T-helper 17 cell (primary cell): ENCODE measurements at places on chromosomes 6 and 20. TPM values are rescaled to one million over a fixed set of nuclear protein-coding genes. Genes with fewer than 3 reads are reported as not detected.

- DNase-seq: no peak
Measured at GRCh38 chr6:167993169-167993568, 4.3 kb upstream of the KIF25 start.

DNA sequence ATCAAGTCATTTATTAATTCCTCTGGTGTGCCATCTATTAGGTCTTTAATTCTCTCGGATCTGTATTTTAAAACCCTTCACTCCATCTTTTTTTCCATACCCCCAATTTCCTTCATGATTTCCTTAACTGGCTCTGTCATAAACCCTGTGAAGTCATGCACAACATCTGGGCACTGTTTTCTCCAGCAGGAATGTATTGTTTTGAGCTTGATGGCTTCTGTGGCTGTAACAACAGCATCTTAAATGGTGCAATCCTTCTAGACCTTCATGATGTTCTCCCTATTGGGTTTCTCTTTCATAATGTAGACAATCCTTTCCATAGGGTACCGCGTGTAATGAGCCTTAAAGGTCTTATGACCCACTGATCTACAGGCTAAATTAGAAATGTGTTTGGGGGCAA, 29.0 kb downstream of the CDK19 start:
- no peak for DNase-seq

DNA sequence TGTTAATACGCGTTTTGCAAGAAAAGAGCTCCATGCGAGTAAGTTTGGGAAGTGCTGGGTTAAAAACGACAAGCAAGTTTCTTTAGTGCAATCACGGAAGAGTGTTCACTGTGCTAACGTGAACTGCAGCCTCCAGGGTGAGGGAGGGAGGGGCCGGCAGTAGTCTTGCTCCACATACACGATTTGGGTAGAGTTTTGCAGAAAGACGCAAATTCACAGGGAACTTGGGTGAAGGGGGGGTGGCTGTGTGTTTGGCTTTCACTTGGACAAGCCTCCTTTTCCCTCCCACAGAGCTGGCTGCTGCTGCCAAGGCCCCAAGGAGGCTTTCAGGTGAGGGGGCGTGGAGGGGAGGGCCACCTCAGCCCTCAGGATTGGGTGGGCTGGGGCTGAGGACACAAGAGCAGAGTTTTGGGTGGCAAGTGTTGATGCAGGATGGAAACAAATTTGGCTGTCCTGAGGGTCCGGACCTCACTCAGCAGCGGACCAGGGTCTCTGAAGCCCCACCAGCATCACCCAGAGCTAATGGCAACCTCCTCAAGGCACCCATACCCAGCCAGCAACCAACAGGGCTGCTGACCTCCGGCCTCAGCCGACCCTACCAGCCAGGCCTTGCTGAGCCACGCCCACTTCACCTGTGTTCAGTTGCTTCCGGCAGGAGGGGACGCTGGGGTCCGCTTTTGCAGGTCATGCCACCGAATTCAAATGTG, 204.5 kb downstream of the ERMARD start:
- no peak for DNase-seq

DNA sequence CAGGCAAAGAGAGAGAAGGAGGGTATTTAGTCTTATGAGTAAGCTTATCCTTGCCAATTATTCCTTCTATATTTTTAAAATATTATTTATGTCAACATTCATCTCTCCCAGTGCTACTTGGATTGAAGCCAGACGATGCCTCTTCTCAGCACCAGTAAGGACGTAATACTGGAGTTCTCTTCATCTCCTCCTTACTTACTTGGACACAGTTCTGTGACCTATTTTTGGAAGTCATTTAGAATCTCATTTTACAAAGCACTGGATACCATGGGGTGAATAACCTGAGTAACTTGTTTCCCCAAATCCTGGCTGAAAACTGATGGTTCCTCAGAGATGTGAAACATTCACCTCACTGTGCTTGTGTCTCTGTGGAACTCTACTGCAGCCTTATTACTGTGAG, 137.4 kb upstream of the LAMP5 start:
- DNase-seq: no peak

- DNase-seq: no peak
Measured at GRCh38 chr6:35190306-35190705, 23.4 kb upstream of the SCUBE3 start.

- DNase-seq: no peak
Measured at GRCh38 chr6:18439581-18439980, 52.4 kb downstream of the RNF144B start.

DNA sequence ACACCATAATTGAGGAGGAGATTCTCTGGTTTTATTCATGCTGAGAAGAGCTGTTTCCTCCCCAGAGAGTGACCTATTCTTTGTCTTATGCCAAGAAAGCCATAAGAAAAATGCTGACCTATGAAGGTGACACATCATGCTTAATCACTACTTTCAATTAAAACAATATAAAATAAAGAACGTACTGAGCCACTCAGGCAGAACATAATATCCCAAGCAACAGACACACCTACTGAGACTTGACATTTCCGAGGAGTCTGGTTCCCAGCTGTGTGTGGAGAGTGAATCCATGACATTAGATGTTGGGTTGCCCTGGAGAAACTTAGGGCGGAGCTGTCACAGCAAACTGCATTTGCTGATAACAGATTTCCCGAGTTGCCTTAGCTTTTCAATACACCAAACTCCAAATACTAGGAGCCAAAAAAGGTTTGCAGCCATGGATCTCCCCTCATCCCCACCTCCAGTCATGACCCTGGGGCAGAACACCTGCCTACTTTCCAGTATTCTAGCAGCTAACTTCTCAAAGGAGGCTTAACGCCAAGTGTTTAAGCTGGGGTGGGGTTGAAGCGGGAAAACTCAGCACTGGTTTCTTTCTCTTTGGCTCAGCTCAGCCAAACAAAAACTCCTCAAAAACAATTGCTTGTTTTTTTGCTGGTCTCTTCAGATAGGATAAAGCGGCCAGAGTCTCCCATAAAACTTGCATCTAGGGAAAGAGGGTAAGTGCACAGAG, 92.2 kb downstream of the BACH2 start:
- no peak for DNase-seq

GRCh38 chr20:54539521-54540046, 64.2 kb downstream of the DOK5 start:
- no peak for DNase-seq

DNA sequence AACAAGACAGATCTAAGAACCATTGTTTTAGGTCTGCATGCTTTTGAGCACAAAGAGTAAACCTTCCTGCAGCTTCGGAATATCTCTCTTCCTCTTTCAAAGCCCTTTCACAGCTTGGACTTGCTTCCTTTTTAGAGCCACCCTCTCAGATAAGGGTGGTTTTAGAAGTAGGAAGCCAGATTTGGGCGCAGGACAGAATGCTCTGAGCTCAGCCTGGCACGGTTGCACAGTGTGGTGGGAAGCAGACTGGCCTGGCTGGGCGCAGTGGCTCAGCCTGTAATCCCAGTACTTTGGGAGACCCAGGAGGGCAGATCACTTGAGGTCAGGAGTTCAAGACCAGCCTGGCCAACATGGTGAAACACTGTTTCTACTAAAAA, 35.6 kb upstream of the PNRC1 start:
- no peak for DNase-seq

GRCh38 chr6:169809386-169809785, 58.0 kb downstream of the ERMARD start:
- no peak for DNase-seq

GRCh38 chr6:91539456-91539855, 952.6 kb upstream of the MAP3K7 start:
- DNase-seq: no peak

DNA sequence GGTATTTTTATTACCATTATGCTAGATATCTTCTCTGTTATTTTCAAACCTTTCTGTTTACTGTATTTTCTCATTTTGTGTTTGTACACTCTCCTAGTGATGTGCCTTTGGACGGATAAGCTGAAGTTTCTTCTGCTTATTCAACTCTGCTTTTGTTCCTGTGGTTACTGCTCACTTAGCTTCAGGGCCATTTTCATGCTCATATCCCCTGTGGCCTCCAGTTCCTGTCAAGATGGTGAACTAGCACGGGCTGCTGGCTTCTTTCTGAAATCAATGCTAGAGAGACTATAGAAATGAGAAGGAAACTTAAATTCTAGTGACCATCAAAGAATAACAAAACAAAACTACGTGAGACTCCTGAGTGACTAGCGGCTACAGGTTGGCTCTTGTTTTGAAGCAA, 6.8 kb upstream of the CST8 start:
- DNase-seq: no peak

GRCh38 chr20:10132387-10132786, 86.2 kb upstream of the SNAP25 start:
- DNase-seq: no peak

DNA sequence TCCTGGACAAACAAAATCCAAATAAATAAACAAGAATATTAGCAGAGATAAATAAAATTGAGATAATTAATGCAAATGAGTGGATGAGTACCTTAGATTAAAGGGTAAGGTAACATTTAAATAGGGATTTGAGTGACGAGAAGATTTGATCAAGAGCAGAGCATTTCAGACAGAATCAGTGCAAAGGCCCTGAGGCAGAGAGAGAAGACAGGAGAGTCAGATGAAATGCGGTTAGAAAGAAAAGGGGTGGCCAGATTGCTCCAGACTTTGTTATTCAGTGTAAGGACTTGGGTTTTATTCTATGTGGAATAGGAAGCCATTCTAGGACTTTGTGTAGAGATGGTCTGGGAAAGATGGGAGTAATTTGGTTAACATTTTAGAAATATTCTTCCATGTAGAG, 10.0 kb downstream of the RNF182 start:
- DNase-seq: no peak

GRCh38 chr6:45818655-45819054, 197.0 kb downstream of the CLIC5 start:
- no peak for DNase-seq

GRCh38 chr6:158293122-158293521, 19.1 kb upstream of the TULP4 start:
- DNase-seq: no peak

Gene ERVFRD-1
- total RNA-seq: not detected

Gene TMEM63B
- 27.1 TPM for total RNA-seq

Gene GMNN
- 15.3 TPM for total RNA-seq

Gene CRISP2
- total RNA-seq: not detected

Gene GPX5
- total RNA-seq: not detected

Gene TAF11
- total RNA-seq: 30.1 TPM

Gene SERAC1
- total RNA-seq: 3.2 TPM
